ENCODE measurements at places on chromosomes 3 and 15.

DNA sequence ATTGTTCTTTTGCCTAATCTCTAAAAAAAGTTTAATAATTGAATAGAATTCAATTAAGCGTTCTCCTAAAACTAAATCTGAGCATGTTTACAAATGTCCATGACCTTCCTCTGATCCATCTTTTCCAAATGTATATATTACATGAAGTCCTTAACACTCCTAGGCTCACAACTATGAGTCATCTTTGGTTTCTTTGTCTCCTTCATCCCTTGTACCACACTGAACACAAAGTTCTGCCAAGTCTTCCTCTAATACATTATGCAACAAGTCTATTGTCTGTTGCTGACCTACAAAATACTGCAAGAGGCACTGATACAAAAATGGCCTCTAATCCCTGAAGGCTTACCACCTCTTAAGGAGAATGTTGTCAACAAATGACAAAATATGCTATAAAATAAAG, 550.2 kb downstream of the PYDC2 start:
- DNase-seq: no peak

DNA sequence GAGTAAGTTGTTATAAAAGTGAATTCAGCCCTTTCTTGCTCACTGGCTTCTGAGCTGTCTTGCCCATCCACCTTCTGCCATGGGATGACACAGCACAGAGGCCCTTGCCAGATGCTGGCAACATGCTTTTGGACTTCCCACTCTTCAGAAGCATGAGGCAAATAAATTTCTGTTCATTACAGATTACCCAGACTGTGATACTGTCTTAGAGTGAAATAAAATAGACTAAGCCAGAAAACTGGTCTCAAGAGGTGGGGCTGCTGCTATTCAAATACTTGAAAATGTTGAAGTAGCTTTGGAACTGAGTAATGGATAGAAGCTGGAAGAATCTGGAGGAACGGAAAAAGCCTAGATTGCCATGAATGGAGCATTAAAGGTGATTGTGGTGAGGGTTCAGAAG, 170.4 kb downstream of the ZMAT3 start:
- DNase-seq: no peak

DNA sequence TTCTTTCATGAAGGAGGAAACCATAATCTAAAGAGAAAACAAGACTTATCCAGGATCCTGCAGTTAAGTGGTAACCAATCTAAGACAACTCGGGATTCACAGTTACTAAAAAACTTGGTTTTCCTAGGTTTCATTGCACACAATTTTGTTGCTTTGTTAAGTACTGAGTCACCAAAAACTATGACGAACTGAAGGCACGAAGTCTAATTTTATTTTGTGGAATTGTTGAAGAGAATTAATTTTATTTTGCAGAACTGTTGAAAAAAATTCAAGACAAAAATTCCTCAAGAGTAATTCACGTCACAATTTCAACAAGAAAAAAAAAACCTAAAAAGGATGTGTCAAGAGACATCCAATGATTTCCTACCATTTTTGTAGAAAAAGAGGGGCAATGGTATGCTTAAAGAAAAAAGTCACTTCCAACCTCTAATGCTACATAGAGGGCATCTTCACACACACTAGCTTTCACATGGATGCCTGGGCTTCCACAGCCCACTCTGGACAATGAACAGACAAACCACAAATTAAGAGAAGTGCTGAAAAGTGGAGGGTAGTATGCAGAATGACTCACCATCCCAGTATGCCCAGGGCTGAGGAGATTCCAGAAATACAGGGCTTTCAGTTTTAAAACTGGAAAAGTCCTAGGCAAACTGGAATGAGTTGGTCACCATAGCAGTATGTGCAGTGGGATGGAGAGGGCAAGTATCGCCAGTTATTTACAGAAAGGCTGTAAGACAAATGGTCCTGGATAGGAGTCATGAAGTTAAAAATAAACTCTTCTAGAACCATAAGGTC, 29.2 kb downstream of the PLOD2 start:
- no peak for DNase-seq

DNA sequence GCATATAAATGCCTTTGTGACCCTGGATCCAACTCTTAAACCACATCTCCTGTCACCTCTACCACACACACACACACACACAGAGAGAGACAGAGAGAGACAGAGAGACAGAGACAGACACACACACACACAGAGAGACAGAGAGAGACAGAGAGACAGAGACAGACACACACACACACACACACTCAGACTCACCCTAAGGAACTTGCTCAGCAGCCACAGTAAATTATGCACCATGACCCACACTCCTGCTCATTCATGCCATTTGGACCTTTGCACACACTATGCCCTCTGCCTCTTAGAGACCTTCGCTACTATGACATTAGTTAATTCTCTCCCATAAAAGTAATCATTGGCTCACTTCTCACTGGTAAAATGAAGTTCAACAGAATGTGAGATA, 275.7 kb downstream of the ADAMTSL3 start:
- no peak for DNase-seq

GRCh38 chr3:143040261-143040879, 39.0 kb downstream of the U2SURP start:
- DNase-seq: no peak

GRCh38 chr15:50907601-50908208, 778 bp upstream of the AP4E1 start:
- peak; percentile 56 for DNase-seq

GRCh38 chr3:142542054-142542453, 36.5 kb downstream of the ATR start:
- DNase-seq: no peak

- DNase-seq: no peak
Measured at GRCh38 chr3:57977818-57978235, 30.4 kb upstream of the FLNB start.

GRCh38 chr15:84905016-84905916, 20.8 kb downstream of the SLC28A1 start:
- no peak for DNase-seq

DNA sequence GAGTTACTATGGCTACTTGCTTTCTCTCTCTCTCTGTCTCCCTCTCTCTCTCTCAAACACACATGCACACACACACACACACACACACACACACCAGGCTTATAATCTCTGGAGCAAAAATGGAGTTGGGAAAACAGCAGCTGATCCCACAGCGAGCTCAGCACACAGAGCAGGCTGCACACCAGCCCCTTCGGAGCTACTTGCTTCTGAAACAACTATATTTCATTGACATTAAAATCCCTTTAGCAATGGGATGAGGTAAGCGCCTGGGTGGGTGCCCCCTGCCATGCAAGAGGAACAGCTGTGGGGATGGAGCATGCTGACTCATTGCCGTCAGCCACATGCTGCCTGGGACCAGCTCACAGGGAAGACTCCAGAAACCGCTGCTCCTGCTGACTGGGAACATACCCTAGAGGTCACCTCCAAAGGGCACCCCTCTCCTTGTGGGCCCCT, 45.7 kb downstream of the B3GNT5 start:
- no peak for DNase-seq

DNA sequence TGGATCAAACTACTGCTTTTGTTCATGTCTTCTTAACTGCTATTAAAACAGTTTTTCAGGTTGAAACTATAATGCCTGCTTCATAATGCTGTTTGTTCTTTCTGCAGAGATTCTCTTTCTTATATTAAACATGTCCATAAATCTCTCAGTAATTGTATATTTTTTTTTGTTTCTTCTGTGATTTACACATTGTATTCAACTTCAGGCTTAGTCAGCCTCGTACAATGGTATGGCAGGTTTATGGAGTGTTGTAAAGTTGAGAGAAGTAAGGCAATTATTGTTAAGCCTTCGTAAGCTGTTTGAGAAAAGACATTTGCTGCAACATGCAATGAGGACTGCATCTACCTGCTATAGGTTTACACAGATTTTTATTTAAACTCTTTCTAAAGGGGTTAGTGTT, 977.1 kb downstream of the DIPK2A start:
- DNase-seq: no peak

DNA sequence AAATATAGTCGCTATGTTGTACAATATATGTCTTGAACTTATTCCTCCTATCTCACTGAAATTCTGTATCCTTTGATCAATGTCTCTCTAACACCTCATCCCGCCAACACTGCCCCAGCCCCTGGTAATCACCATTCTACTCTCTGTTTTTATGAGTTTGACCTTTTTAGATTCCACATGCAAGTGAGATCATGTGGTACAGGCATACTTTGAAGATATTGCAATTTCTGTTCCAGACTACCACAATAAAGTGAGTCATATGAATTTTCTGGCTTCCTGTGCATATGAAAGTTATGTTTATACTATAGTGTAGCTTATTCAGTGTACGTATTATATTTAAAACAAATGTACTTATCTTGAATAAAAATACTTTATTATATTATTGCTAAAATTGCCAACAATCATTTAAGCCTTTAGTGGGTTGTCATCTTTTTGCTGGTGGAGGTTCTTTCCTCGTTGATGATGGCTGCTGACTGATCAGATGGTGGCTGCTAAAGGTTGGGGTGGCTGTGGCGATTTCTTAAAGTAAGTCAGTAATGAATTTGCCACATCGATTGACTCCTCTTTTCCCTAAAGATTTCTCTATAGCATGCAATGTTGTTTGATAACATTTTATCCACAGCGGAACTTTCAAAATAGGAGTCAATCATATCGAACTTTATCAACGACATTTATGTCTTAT, 257.2 kb downstream of the NFKBIZ start:
- no peak for DNase-seq

DNA sequence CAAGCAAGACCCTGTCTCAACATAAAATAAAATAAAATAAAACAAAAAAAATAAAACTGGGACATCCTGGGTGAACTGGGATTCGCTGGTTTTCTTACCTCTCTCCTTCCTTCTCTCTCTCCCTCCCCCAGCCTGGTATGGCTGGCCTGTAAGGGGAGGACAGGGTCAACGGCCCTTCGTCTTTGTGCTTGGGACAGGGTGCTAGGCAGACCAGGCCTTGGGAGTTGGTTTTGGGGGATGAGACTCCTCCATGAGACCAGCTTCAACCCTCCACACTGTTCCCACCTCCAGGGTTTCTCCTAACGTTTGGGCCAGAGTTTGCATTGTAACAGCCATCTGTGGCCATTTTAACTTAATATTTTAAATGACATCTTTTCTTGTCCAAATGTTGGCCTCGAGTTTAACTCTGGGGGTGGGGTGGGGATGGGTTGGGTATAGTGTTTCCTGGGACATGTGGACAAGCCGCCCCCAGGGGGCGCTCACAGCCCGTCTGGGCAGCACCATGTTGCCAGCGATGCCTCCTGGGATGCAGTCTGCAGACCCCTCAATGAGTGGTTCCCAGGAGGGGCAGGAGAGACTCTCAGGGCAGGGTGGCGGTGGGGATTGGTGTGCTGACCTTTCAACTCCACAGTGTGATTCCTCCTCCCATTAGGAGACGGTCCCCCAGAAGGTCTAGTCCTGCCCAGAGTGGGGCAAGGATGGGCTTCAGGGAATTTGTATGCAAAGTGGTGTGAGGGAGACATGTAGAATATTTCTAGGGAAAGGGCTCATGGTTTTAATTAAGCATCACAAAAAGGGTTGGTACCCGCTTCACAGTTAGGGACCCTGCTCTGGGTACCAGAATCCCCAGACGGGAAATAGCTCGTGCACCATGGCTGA, 37.7 kb upstream of the LCTL start:
- peak; percentile 63 for DNase-seq

DNA sequence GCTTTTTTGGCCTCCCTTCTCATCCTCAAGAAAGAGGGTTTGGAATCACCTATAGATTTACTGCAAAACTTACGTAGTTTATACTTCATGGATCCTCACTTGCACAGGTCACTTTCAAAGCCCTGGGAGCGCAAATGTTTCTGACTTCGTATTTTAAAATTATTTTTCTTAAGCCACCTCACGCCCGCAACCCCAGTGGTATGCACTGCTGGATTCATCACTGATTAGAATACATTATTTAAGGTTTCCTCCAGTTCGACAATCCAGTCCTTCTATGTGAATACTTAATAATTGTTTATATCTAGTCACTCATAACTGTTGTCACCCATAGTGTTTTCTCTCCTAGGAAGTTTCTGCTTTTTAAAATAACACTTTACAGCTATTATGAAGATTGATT, 339.9 kb downstream of the CHL1 start:
- no peak for DNase-seq

DNA sequence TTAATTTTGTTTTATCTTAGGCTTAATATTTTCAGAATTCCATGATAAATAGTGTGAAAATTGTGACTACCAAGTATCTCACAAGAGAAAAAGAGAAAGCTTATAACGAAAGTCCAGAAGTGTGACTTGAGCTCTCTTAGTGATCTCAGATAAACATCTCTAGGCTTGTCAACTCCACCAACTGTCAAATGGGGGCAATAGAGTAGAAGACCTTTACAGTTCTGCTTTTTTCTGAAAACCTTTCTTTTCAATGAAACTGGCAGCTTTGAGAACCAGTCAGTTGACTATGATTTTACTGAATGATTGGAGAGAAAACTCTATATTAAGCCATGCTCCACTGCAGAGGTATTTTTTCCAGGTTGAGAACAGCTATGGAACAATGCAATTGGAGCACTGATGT, 119.2 kb upstream of the TP63 start:
- DNase-seq: no peak

DNA sequence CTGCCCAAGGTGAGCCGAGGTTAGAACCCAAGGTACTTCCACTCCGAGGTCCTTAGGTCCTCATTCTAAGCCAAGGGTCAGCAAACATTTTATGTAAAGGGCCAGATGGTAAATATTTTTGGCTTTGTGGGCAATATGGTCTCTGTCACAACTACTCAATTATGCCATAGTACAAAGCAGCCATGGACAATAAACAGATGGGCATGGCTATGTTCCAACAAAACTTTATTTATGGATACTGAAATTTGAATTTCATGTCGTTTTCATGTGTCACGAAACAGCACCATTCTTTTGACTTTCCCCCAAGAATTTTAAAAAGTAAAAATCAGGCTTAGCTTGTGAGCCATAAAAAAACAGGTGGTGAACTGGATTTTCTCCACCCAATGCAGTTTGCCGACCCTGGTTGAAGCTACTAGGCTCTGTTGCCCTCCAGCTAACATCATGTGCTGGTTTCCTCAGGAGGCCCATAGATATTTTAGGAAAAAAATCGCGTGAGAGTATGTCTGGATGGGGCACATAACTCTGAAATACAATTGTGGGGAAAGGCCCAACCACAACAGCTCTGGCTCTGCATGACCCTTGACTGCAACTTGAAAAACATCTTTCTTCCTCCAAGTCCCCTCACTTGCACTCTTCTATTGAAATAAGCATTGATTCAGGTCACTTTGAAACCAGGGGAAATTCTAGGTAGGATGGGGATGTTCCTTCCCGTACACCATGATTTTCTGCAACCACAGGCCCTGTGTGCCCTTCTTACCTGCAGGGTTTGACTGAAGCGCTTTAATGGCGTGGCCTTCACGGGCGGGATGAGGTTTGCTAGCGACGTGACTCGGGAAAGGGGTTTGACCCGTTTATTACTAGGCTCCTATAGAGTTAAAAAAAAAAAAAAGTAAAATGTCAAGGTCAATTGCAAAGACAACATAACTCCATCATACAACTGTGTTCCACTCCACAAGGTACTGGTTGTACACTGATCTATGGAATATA, 28.5 kb downstream of the ARHGEF3 start:
- DNase-seq: no peak

- DNase-seq: no peak
Measured at GRCh38 chr15:47186075-47186474, 531.2 kb upstream of the SEMA6D start.

GRCh38 chr3:147875498-147875897, 466.3 kb downstream of the ZIC1 start:
- DNase-seq: no peak

Data from MM.1S (cell line).